ENCODE measurements at places on chromosomes 11 and 22.
A peak's percentile ranks its signal among the peaks of the same experiment; 100 is the strongest.

DNA sequence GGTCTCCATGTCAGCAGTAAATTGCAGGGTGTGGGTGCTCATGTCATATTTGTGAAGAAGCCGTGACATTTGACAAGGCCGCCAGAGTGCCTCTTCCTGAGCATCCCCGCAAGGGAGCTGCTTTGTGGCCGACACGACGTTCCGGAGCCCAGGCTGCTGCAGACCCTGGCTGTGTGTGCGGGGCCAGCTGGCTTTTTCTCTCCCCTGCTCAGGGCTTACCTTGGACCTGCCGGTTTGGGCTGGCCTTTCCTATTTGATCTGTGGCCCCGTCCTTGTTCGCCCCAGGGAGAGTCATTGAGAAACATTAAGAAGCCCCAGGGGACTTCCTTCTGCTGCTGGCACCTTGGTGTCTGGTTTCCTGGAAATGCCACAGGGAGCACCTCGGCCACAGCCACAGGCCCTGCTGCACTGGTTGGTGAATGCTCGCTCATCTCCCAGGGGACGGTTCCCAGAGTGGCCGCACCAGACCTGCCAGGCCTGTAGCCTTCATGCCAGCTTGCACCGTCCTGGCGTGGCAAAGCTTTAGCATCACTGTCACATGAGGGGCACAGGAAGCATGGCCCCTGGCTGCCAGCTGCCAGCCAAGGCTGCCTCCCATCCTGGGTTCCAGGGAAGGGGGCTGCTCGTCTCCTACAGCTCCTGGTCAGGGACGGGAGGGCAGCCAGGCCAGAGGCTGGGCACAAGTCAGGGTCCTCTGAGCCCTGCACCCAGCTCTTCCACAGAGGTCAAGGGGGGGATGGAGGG is 5.4 kb downstream of the GRK2 start:
- DNase-seq: no peak

- no peak for DNase-seq
Observed at GRCh38 chr11:94801866-94802460, 33.8 kb downstream of the AMOTL1 start.

DNA sequence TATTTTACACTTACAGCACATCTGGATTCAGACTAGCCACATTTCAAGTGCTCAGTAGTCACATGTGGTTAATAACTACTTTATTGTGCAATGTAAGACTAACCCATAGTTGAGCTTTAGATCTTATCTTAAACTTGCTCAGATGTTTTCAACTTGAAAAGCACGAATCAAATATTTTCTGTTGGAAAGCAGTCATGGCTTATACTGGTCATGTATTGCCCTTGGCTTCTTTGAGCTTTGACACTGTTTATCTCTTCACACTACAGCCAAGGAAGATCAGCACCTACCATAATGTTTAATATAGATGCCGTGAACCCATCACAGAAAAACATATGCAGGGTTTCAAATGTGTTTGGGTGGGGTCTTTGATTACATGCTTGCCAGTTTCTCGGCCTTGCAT is 4.4 kb downstream of the RBX1 start:
- DNase-seq: peak; percentile 19

GRCh38 chr11:22431106-22431505 is 92.9 kb downstream of the SLC17A6 start:
- no peak for DNase-seq

- DNase-seq: no peak
Observed at GRCh38 chr11:62017878-62018655, 50.6 kb upstream of the FTH1 start.

GRCh38 chr22:24419475-24419850 is 7.9 kb upstream of the ADORA2A start:
- no peak for DNase-seq

DNA sequence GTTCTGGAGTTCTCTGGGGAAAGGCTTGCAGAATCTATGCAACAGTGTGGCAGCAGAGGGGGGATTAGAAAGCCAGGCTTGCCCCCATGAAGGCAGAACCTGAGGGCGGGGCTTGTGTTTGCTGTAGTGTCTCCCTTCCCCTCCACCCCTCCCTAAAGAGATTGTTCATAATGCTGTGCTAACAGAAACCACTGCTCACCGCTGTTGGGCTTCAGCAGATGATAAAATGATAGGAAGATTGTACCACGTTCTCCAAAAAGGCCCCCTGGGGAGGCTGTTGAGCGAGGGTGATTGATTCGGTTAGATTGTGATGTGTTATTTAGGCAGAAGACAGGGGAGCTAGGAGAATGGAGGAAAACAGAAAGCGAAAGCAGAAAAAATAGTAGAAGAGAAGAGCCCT is 215.2 kb upstream of the NCAM1 start:
- DNase-seq: no peak

DNA sequence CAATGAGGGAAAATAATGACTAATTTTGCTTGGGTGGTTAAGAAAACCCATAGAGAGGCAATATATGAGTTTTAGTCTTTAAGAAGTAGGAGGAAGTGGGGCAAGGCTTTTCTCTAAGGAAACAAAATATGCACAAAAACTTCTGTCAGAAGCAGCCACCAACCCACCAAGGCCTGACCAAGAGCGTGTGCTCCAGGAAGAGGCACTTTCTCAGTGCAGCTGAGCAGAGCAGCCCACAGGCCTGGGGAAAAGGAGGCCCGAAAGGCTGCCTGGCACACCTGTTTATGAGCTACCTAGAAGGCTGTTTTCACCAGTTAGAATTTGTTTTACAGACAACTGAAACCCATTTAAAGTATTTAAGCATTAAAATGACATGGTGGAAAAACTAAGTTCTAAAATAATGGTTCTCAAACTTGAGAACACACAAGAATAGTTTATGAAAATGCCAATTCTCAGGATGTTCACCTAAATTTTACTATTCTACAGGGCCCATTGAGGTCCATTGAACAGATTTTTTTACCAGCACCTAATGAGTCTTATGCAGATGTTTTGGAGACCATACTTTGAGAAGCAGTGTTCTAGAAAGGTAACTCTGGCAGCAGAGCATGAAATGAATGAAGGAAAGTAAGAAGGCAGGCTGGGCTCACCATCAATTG is 160.5 kb upstream of the DDI1 start:
- DNase-seq: no peak

GRCh38 chr11:57057561-57057960 is 68.8 kb downstream of the OR5AK2 start:
- no peak for DNase-seq

DNA sequence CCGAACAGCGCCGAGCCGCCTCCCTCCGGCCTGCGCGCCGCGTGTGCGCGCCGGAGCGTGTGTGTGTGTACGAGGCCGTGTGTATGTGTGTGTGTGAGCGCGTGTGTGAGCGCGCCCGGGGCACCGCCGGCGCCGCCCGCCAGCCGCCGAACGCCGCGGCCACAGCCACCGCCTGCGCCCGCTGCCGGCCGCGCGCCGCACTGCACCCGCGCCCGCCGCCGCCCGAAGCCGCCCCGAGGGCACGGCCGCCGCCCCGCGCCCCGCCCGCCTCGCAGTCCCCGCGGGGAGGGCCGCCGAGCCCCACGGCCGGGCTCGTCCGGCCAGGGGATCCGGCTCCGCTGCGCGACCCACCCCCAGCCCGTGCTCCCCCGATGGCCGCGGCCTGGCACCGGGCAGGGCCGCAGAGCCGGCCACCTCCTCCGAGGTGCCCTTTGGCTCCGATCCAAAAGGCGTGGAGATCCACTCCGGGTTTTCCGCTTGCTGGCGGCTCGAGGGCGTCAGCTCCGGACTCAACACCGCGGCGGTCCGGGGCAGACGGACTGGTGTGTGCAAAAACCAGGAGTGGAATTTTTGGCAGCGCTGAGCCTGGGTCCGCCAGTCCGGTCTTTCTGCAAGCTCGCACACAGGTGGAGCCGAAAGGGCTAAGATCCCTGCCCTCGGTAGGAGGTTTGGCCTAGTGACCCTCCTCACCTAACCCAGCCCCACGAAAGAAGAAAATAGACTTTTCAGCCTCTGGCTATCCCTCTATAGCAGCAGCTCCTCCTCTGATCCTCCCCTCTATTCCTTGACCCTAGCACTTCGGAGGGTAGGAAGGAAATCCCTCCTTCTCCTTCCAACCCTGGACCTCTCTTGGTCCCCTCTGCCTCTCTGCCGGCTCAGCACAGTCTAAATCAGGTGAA is at the start of gene SYT7:
Gene SYT7 (minus strand): TSS at position 47 of the 899 bp plus-strand sequence. CDS start 256 bp downstream, outside the sequence.
- DNase-seq: peak; percentile 97

DNA sequence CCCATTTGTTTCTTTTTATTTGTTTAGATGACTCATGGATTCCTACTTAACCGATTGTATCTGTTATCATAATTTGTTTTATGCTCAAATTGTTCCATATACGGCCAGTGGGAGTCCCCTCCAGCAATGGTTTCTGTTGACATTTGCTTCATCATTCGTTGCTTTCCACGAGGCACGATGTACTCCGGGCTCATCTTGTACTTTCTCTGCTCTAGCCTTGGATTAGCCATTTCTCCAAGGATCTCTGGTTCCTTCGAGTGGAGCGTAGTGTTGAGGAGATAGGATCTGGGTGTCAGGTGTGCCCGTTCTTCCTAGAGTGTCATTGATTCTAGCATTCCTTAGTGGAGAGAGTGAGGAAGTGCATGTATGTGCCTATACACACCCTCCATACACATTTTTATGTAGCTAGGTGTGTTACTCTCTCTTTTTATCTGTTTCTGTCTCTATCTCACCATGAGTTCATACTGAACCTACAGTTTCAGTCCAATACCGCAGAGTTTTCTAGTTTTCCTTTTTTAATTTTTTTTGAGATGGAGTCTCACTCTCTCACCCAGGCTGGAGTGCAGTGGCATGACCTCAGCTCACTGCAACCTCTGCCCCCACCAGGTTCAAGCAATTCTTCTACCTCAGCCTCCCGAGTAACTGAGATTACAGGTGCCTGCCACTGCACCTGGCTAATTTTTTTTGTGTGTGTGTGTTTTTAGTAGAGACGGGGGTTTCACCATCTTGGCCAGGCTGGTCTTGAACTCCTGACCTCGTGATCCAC is 31.4 kb downstream of the TECTA start:
- no peak for DNase-seq

GRCh38 chr11:111573821-111574249 is 28.4 kb upstream of the SIK2 start:
- DNase-seq: peak; percentile 23

DNA sequence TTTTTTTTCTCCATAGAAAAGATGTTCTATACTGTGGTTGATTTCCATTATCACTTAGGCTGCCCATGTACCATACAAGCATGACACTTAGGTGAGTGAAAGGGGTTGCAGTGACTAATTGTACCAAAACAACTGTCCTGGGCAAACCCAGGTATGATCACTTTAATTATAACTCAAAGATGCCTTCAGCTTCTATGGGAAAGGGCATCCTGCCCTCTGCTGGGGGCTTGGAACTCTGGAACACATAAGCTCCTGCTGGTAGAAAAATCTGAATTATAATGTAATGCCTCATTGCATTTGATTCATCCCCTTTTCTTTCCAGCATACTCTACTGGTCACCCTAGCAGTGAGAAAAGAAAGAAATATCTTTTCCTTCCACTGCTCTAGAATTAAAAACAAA is 206.3 kb downstream of the DDX10 start:
- peak; percentile 23 for DNase-seq

GRCh38 chr11:13229711-13230318 is 47.8 kb upstream of the BMAL1 start:
- peak; percentile 37 for DNase-seq

DNA sequence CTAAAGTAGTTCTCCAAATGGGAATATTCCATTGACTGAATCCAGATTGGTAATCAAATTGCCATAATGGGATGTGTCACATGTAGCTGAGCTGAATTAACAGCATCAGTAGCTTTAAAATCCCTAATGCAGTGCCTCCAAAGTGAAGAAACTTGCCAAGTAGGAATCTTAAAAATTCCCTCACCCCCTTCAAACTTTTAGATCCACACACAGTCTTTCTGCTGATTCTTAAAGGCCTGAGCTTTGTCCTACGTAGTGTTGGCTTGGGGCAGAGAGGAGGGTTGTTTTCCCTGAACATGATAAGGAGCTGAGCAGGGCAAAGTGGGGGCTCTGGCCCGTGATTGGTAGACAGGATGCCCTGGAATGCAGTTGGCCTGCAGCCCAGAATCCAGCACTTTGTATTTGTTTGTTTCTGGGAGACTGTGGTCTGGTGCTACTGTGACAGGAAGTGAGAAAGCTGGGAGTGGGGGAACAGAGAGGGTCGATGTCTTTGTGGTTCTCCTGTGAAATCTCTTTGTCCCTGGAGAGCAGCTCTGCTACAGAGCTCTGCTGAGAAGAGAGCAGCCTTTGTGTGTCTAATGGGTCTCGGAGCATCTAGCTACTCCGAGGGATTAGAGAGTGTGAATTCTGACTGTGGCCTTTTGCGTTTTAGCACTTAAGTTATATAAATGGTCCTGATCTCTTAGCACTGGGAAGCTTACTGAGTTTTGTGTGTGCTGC is 16.9 kb downstream of the CTNND1 start:
- DNase-seq: peak; percentile 91

- peak; percentile 64 for DNase-seq
Observed at GRCh38 chr11:46554213-46555147, 39.3 kb downstream of the AMBRA1 start.

- DNase-seq: no peak
Observed at GRCh38 chr11:95152876-95153856, 63.5 kb downstream of the ENDOD1 start.

- no peak for DNase-seq
Observed at GRCh38 chr11:114472661-114473060, 33.4 kb downstream of the REXO2 start.

DNA sequence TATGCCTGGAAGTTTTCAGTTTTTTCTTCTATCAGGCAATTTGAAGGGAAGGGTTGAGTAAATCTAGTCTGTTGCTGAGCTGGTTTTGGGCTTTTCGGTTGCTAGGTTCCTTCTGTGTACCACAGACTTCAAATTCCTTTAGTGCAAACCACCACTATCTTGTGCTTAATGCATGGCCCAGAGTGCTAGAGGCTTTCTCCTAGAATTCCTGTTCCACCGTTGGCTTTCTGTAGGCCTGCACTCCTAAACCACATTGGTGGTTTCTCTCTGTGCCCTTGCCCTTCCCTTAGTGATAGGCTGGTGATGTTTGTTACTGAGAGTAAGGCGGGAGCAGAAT is 47.1 kb upstream of the CTSC start:
- peak; percentile 8 for DNase-seq

DNA sequence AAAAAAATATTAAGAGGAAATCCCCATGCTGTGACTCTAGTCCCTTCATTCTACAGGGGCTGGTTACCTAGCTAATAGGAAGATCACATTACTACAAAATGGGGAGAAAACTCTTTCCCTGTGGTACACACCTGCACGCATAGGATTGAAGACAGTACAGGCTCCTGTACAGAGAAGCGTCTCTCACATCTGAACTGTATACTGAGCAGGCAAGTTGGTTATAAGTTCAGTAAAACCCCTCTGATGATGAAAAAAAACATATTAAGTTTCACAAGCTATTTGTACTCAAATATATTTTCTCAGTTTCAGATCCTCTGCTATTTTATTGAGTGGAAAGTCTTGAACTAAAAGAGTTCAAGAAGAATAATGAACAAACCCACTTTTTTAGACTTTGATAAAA is 156.9 kb upstream of the HSD17B12 start:
- DNase-seq: no peak

GRCh38 chr11:695538-696248 is at the start of gene TMEM80:
Gene TMEM80 (plus strand): TSS chr11:695816. CDS start chr11:695828, 12 bp downstream.
- peak; percentile 91 for DNase-seq

GRCh38 chr11:13249992-13250391 is 27.6 kb upstream of the BMAL1 start:
- no peak for DNase-seq

GRCh38 chr11:34890812-34891211 is 25.4 kb downstream of the APIP start:
- peak; percentile 22 for DNase-seq

GRCh38 chr22:32306561-32306960 is 51.1 kb upstream of the RFPL3 start:
- no peak for DNase-seq

Measured in AG20443 (cell line).